Activated T-cell treated with anti-CD3 and anti-CD28 coated beads, Interleukin-2, amount 50 U/mL, for 72 hours (primary cell): ENCODE measurements at places on chromosomes 1 and 21. TPM values are rescaled to one million over a fixed set of nuclear protein-coding genes. Genes with fewer than 3 reads are reported as not detected.

GRCh38 chr1:201692555-201693394 lies 136.2 kb upstream of the IPO9 start:
- no peak overlapping the region for H3K4me3 ChIP-seq
- no peak overlapping the region for H3K27ac ChIP-seq
- no peaks in the 10 kb centered on the region for H3K27me3 ChIP-seq
- no peak for DNase-seq
- H3K36me3 ChIP-seq, result no peaks in the 10 kb centered on the region

GRCh38 chr1:6601049-6601922 lies 1.4 kb downstream of the KLHL21 start:
- H3K4me1 ChIP-seq, result peaks cover 50% of the 10 kb centered on the region
- no peaks in the 10 kb centered on the region for H3K27me3 ChIP-seq
- H3K36me3 ChIP-seq, result peaks cover 4% of the 10 kb centered on the region
- peak; percentile 93 for DNase-seq
- H3K27ac ChIP-seq, result peak overlapping the region; percentile 98

- no peaks in the 10 kb centered on the region for H3K36me3 ChIP-seq
- no peak for DNase-seq
- H3K4me1 ChIP-seq, result no peaks in the 10 kb centered on the region
- no peak overlapping the region for H3K27ac ChIP-seq
- H3K27me3 ChIP-seq, result peaks cover 19% of the 10 kb centered on the region
- no peak overlapping the region for H3K4me3 ChIP-seq
These were observed 38.8 kb downstream of the HMGB4 start for GRCh38 chr1:33902486-33903209.

DNA sequence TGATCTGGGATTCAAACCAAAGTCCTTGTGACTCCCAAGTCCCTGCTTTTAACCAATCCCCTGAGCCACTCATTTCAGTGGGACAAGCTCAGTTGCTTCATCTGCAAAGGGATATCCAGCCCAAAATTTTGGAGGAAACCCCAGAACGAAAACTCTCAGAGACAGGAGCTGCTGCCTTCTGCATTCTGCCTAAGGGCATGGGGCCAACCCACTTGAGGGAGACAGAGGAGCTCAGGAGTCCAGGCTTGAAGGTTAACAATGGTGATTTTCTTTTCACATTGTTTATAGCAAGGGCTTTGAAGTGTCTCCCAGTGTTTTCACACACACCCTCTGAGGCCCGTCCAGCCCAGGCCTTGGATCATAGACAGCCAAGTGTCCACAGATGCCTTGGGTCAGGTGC lies 148.1 kb upstream of the CTTNBP2NL start:
- DNase-seq, result no peak
- H3K27ac ChIP-seq, result no peak overlapping the region
- H3K4me1 ChIP-seq, result no peaks in the 10 kb centered on the region
- H3K27me3 ChIP-seq, result peaks cover 6% of the 10 kb centered on the region
- no peaks in the 10 kb centered on the region for H3K36me3 ChIP-seq
- no peak overlapping the region for H3K4me3 ChIP-seq

DNA sequence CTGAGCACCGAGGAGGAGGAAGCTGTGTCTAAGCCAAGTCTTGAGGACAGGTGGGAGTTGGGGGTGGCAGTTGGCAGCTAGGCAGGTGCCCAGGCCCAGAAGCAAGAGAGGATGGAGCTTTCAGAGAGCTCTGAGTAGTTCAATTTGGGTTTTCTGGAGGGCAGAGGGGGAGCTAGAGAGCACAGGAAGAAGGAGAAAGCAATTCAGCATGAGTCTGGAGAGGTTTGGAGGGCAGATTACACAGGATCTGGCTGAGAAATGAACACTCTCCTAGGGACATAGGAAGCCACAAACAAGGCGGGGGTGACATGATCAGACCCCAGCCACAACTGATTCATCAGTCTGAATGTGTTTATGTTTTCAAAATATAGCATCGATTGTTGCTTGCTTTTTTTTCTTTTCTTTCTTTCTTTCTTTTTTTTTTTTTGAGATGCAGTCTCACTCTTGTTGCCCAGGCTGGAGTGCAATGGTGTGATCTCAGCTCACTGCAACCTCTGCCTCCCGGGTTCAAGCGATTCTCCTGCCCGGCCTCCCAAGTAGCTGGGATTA lies 23.8 kb downstream of the PTPRF start:
- peaks cover 9% of the 10 kb centered on the region for H3K27me3 ChIP-seq
- peaks cover 18% of the 10 kb centered on the region for H3K4me1 ChIP-seq
- peak overlapping the region; percentile 9 for H3K4me3 ChIP-seq
- H3K27ac ChIP-seq, result no peak overlapping the region

- DNase-seq, result no peak
- no peak overlapping the region for H3K27ac ChIP-seq
- H3K27me3 ChIP-seq, result no peaks in the 10 kb centered on the region
- no peaks in the 10 kb centered on the region for H3K36me3 ChIP-seq
- H3K4me3 ChIP-seq, result no peak overlapping the region
These were observed 23.6 kb downstream of the OPTC start for GRCh38 chr1:203517426-203518110.

GRCh38 chr21:33374450-33375096 lies 28.6 kb upstream of the IFNGR2 start:
- H3K27ac ChIP-seq, result no peak overlapping the region
- H3K27me3 ChIP-seq, result peaks cover 12% of the 10 kb centered on the region
- DNase-seq, result peak; percentile 54
- H3K4me3 ChIP-seq, result no peak overlapping the region
- H3K4me1 ChIP-seq, result peaks cover 16% of the 10 kb centered on the region

- H3K4me3 ChIP-seq, result peak overlapping the region; percentile 35
- peaks cover 12% of the 10 kb centered on the region for H3K36me3 ChIP-seq
- peak overlapping the region; percentile 84 for H3K27ac ChIP-seq
- DNase-seq, result peak; percentile 30
- peaks cover 61% of the 10 kb centered on the region for H3K4me1 ChIP-seq
- H3K27me3 ChIP-seq, result no peaks in the 10 kb centered on the region
These were observed 37.2 kb downstream of the WNT4 start for GRCh38 chr1:22105611-22106207.

- H3K27me3 ChIP-seq, result peaks cover 9% of the 10 kb centered on the region
- H3K27ac ChIP-seq, result no peak overlapping the region
- H3K4me1 ChIP-seq, result peaks cover 8% of the 10 kb centered on the region
- no peaks in the 10 kb centered on the region for H3K36me3 ChIP-seq
- no peak for DNase-seq
These were observed 54.4 kb upstream of the A3GALT2 start for GRCh38 chr1:33375316-33375715.

DNA sequence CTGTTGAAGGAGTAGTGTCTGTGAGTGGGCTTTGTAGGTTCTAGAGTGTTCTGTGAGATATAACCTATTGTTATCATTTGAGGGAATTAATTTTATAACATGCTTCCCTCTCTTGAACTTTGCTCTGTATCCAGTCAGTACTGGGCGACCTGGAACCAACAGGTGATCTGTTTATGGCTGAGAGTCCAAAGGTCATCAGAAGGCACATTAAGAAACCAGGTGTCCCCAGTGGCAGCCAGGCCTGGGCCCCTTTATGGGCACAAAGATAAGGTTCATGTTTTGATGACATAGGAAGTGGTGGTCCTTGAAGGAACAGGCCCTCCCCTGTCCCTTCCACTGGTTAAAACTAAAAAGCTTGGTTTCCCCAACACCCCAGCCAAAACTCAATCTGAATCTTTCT lies 61.1 kb downstream of the FHAD1 start:
- no peak overlapping the region for H3K4me3 ChIP-seq
- H3K27me3 ChIP-seq, result peaks cover 12% of the 10 kb centered on the region
- H3K36me3 ChIP-seq, result no peaks in the 10 kb centered on the region
- H3K27ac ChIP-seq, result no peak overlapping the region
- DNase-seq, result no peak
- H3K4me1 ChIP-seq, result peaks cover 4% of the 10 kb centered on the region

GRCh38 chr1:153465811-153466636 lies 5.6 kb upstream of the S100A7 start:
- peaks cover 4% of the 10 kb centered on the region for H3K4me1 ChIP-seq
- peak; percentile 61 for DNase-seq
- no peak overlapping the region for H3K27ac ChIP-seq

- H3K4me1 ChIP-seq, result peaks cover 43% of the 10 kb centered on the region
- H3K27ac ChIP-seq, result peak overlapping the region; percentile 96
- peak overlapping the region; percentile 90 for H3K4me3 ChIP-seq
- no peaks in the 10 kb centered on the region for H3K27me3 ChIP-seq
These were observed 612 bp downstream of the PSMA5 start for GRCh38 chr1:109425391-109426280.

DNA sequence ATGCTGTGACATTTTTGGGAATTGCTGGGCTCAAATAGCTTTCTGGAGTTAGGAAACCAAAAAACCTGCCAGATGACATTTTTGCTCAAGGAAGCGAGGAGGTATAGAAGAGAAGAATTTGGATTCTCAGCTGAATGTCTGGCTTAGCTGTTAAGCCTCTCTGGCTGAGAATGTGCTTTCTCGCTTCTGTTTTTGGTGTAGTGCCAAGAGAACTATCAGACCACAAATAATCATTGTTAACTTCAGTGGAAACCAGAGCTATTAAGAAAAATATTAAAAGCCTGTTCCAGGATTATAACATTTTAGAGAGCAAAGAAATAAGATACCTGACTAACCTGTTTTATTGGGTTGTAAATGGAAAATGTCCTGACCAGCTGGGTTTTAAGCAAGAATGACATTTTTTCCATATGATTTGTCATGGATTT lies 39.5 kb upstream of the DIPK1A start:
- no peak overlapping the region for H3K27ac ChIP-seq
- no peaks in the 10 kb centered on the region for H3K4me1 ChIP-seq
- DNase-seq, result no peak
- H3K27me3 ChIP-seq, result peaks cover 24% of the 10 kb centered on the region
- no peak overlapping the region for H3K4me3 ChIP-seq

DNA sequence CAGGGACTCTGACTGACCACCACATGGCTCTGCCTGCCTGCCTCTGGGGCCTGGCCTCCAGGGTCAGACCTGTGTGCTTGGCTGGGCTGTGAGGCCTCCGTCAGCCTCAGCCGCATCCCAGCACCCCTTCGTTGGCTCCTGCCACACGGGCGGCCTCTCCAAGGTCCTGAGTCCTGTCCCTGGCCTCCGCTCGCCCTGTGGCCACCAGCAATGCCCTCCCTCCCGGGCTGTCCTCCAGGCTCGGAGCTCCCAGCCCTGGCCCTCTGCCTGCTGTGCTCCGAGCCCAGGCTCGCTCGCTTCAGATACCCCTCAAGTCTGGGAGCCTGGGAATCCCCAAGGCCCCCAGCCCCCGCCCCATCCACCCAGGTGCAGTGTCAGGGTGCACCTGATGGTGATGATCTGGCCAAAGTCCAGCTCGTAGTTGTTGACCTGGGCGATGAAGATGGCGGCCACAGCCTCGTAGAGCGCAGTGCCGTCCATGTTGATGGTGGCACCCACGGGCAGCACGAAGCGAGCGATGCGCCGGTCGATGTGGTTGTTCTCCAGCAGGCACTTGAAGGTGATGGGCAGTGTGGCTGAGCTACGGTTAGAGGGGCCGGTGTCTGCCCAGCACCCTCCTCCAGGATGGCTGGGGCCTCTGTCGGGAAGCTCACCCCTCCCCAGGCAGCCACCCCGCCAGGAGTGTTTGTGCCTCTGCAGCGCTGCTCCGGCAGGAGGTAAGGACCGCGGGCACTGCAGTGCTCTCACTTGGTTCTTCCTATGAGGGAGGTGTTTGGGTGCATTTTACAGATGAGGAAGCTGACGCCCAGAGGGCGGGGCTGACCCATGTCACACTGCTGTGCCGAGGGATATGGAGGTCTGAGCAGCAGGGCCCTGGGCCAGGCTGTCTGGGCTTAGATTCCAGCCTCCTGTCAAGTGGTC lies 28.5 kb downstream of the PODN start:
- no peaks in the 10 kb centered on the region for H3K4me1 ChIP-seq
- no peak for DNase-seq
- no peaks in the 10 kb centered on the region for H3K36me3 ChIP-seq
- H3K4me3 ChIP-seq, result no peak overlapping the region
- H3K27me3 ChIP-seq, result no peaks in the 10 kb centered on the region

DNA sequence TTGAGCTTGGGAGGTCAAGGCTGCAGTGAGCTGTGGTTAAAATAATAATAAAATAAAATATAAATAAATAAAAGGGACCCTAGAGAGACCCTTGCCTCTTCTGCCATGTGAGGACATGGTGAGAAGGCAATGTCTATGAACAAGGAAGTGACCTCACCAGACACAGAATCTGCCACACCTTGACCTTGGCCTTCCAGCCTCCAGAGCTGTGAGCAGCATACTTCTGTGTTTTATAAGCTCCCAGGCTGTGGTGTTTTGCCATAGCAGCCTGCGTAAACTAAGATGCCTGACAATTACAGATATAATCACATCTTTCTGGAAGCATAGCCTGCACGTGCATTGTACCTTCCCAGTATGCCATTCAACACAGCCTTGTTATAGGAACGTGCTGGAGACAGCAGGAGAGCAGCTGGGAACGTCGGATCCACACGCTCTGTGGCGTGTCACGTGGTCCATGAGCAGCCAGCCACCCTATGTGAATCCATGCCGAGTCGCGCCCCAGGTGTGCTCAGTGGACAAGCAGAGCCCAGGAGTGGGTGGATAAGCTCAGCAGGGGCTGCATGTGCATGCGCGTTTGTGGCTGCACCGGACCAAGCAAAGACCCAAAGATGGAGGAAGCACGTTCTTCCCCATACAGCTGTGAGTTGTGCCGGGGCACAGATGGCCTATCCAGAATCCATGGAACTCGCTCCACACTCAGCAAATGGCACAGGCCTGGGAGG lies 17.8 kb downstream of the WNT9A start:
- DNase-seq, result no peak
- no peak overlapping the region for H3K4me3 ChIP-seq
- H3K36me3 ChIP-seq, result peaks cover 5% of the 10 kb centered on the region
- peaks cover 20% of the 10 kb centered on the region for H3K4me1 ChIP-seq
- H3K27me3 ChIP-seq, result peaks cover 6% of the 10 kb centered on the region

GRCh38 chr1:14648391-14648790 lies 49.9 kb downstream of the KAZN start:
- peaks cover 3% of the 10 kb centered on the region for H3K36me3 ChIP-seq
- no peak overlapping the region for H3K27ac ChIP-seq
- no peaks in the 10 kb centered on the region for H3K27me3 ChIP-seq
- no peak for DNase-seq
- H3K4me1 ChIP-seq, result no peaks in the 10 kb centered on the region

- no peak overlapping the region for H3K4me3 ChIP-seq
- no peak for DNase-seq
- no peaks in the 10 kb centered on the region for H3K4me1 ChIP-seq
- H3K27me3 ChIP-seq, result peaks cover 35% of the 10 kb centered on the region
These were observed 30.7 kb downstream of the FOXO6 start for GRCh38 chr1:41391834-41392527.

GRCh38 chr1:225737161-225737560 lies 40.5 kb upstream of the SRP9 start:
- H3K27me3 ChIP-seq, result no peaks in the 10 kb centered on the region
- no peaks in the 10 kb centered on the region for H3K36me3 ChIP-seq
- no peaks in the 10 kb centered on the region for H3K4me1 ChIP-seq
- no peak for DNase-seq
- no peak overlapping the region for H3K4me3 ChIP-seq

DNA sequence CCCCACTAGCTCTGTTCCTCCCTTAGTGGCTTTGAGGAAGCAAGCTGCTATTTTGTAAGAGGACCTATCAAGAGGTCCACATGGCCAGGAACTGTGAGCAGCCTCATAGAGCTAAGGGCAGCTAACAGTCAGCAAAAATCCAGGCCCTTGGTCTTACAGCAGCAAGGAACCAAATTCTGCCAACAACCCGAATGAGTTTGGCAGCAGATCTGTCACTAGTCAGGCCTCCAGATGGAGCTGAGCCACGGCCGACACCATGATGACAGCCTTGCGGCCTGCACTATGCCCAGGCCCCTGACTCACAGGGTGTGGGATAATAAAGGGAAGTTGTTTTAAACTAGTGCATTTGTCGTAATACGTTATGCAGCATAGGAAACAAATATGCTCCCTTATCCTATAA lies 28.0 kb upstream of the H3-3A start:
- H3K27ac ChIP-seq, result no peak overlapping the region
- no peaks in the 10 kb centered on the region for H3K27me3 ChIP-seq
- no peak for DNase-seq
- no peaks in the 10 kb centered on the region for H3K4me1 ChIP-seq

The SPATA45 gene
- total RNA-seq, result not detected

The FAM163A gene
- not detected for total RNA-seq

The OR2AK2 gene
- 0.35 TPM for total RNA-seq

The SLC44A5 gene
- total RNA-seq, result 0.70 TPM

The S100A7 gene
- not detected for total RNA-seq
